M059J (cell line): ENCODE measurements at places on chromosomes 5 and 9.

- DNase-seq: peak; percentile 11
These were observed 89.0 kb downstream of the RFX3 start for GRCh38 chr9:3436629-3437420.

GRCh38 chr5:96447949-96448348, 14.9 kb upstream of the PCSK1 start:
- DNase-seq: peak; percentile 18

DNA sequence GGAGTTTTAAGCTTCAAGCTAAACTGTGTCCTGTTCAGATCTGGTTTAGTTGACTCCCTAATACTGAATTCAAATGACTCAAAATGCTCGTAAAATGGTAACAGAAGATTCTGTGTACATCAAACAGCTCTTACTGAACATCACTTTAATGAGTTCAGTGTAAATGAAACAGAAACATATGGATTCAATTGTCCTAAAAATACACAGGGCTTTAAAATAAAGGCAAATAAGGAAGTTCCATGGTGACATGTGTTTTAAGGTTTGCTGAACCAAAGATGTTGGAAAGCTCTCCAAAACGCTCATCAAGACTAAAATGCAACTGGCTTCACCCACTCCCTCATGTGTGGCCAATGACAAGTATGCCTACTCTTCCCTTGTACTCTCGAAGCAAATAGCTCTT, 340.0 kb upstream of the PIK3R1 start:
- no peak for DNase-seq

GRCh38 chr5:27748847-27749246, 710.5 kb upstream of the CDH9 start:
- DNase-seq: peak; percentile 48

GRCh38 chr9:89706086-89706485, 101.3 kb downstream of the GADD45G start:
- no peak for DNase-seq

GRCh38 chr9:78609450-78609849, 312.5 kb downstream of the PSAT1 start:
- no peak for DNase-seq

DNA sequence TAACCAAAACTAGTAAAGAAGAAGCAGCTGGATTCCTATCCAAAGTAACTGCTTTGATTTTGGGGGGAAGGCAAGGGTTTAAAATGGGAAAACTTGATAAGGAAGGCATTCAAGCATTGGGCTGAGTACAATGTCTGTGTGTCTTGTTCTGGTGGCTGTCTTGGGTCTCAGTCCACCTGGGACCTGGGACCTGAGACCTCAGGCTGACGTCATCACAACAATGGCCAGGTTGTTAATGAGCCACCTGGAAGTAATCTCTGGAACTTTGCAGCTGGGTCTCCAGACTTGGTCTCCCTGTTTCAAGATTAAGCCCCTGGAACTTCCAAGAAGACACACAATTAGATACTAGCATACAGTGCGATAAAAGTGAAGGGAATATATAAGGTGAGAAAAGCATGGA, 157.5 kb downstream of the PIK3R1 start:
- no peak for DNase-seq

DNA sequence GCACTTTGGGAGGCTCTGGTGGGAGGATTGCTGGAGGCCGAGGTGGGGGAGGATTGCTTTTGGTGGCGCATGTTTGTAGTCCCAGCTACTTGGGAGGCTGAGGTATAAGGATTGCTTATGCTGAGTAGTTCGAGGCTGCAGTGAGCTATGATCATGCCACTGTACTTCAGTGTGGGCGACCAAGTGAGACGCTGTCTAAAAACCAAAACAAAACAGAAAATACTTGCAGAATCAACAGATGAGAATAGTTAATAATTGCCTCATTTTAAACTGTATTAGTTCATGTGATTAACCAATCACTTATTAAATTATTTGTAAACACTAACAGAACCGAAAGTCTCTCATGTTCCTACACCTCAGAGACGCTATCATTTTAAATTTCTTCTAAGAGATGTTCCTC, 118.1 kb downstream of the CCDC171 start:
- DNase-seq: no peak

GRCh38 chr5:150486402-150487198, 21.3 kb upstream of the NDST1 start:
- DNase-seq: peak; percentile 61

DNA sequence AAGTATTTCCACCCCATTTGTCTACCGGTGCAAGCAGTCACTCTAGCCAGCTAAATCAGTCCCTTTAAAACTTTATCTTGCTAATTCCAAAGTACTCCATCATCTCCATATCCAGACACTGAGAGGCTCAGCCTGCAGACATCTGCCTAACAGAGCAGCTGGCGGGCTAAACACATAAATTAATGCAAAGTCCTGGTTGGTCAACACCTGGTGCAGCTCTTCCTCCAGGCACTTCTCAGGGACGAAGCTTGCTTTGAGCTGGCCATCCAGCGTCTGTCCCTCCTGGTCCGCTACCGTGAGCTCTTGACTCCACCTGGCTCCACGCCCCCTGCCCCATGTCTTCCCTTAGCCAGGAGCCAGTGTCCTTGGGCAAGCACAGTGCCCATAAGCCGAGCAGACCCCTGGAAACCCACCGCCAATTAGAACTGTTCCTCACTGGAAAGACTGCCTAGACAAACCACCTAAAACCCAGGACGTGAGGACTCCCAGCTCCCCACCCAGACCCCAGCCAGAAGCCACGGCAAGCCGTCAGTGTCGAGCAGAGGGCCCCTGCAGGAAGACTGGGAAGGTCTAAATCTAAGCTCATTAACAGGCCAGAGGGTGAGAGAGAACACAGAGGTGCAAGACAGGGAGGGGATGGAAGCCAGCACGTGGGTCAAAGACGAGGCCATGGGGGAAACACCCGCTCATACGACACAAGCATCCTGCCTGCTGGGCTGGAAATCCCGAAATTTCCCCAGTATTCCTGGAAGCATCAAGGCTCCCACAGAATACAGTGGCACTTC, 120.0 kb downstream of the COL23A1 start:
- no peak for DNase-seq

- peak; percentile 56 for DNase-seq
These were observed 115.9 kb upstream of the GAS1 start for GRCh38 chr9:87063246-87063645.

DNA sequence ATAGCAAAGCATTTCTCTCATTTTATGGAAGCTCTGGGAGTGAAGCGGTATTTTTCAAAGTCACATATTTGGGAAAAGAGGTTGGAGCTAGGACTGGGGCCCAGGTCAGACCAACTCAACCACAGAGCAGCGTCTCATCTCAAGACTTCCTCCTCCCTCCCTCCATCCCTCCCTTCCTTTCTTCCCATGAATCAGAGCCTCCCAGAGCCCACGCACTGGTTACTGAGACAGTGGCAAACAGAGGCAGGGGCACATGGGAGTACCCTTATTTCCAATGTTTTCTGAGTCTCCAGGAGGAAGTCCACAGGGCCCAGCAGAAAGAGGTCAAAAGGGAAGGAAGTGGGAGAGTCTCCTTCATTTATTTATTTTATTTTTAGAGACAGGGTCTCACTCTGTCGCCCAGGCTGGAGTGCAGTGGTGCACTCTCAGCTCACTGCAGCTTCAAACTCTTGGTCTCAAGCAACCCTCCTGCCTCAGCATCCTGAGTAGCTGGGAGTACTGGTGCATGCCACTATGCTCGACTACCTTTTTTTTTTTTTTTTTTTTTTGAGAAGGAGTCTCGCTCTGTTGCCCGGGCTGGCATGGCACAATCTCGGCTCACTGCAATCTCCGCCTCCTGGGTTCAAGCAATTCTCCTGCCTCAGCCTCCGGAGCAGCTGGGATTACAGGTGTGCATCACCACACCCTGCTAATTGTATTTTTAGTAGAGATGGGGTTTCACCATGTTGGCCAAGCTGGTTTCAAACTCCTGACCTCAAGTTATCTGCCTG, 52.5 kb upstream of the CDKN2AIPNL start:
- DNase-seq: peak; percentile 36
